Left renal cortex interstitium (tissue), 4 donors: ENCODE measurements at places on chromosomes 2 and 18.

DNA sequence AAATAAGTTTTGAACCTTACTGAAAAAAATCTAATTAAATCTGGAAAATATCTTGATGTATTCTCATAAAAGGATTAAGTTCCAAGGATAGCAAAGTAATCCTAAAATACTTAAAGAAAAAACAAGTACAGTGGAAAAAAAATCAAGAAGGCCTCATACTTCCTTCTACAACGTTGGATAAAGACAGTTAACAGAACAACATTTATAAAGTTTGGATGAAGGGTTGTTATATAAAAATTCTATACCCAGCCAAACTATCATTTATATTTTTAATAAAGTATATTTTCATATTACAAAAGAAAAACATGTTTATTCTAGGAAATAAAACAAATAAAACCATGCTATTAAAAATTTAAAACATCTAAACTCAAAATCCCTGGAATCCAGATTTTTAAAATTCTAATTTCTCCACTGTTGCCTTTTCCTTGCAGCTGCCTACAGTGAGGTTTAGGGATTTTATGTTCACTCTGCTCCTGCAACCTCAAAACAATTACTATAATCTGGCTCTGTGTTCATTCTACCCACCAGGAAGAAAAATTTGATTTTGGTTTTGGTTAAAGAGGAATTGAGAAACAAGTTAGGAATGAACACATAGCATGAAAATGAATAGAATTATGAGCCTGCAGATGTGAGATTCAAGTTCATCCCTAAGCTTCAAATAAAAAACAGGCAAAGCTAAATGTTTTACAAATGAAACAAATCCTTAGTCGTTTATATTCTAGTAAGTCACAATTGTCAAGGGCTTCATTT, 142.8 kb downstream of the LPIN1 start:
- no peak for DNase-seq

- DNase-seq = no peak
Measured at GRCh38 chr18:50006470-50007046, 188.4 kb downstream of the MYO5B start.

DNA sequence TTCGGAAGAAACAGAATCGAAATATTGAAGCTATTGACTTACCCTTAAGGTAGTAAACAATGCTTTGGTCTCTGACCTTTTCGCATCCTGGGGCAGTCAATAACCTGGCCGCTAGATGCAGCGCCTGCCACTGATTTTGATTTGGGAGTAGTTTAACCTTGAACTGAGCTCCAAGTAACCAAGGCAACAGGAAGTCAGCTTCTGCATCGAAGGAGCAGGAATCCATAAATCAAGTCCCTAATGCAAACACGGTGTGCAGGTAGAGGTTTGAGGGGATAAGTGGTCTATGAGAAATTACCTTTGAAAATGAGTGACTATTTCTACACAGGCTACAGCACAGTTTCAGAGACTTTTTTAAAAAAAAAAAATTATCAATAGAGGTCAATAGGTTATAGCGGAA, 353.5 kb downstream of the SETBP1 start:
- DNase-seq = no peak

- DNase-seq = peak; percentile 38
Measured at GRCh38 chr2:74876081-74876886, 42.4 kb downstream of the HK2 start.

DNA sequence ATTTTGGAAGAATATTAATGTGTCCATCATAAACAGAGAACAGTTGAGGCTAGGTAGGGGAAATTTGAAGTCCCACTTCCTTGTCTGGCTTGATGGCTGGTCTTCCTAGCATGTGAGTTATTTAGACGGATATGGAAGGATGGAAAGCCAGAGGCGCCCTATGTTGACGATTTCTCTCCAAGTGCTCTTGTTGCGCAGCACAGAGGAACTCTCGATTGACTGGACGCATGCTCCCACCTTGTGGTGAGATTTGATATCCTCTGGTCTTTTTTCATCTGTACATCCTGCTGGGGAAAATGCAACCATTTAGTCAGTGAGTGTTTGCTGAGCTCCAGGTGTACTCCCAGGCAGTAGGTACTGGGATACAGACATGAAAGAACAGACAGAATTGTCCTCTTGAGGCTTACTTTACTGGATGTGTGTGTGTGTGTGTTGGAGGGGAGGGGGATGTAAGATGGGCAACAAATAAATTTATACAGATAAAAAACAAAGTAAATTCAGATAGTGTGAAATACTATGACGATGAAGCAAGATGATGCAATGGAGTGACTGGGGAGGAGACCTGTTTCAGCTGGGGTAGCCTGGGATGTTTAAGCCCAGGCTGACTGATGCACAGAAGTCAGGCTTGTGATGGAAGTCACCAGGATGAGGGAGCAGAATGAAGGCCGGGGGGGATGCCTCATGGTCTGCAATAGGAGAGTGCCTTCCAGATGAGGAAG, 137.2 kb downstream of the TRIM43 start:
- no peak for DNase-seq

DNA sequence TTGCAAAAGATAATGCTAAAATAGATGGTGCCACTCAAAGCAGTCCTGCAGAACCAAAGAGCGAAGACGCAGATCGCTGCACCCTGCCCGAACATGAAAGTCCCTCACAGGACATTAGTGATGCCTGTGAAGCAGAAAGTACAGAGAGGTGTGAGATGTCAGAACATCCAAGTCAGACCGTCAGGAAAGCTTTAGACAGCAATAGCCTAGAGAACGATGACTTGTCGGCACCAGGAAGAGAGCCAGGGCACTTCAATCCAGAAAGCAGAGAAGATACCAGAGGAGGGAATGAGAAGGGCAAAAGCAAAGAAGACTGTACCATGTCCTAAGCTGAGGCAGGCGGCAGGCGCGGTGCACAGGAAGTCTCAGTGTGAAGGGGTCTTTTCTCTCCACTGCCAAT, 34.8 kb upstream of the RBM44 start:
- no peak for DNase-seq

- no peak for DNase-seq
Measured at GRCh38 chr18:13317801-13318200, 99.2 kb downstream of the LDLRAD4 start.

- DNase-seq = no peak
Measured at GRCh38 chr2:119490106-119490505, 34.2 kb downstream of the SCTR start.

- no peak for DNase-seq
Measured at GRCh38 chr18:48688961-48689360, 150.1 kb downstream of the CTIF start.

- no peak for DNase-seq
Measured at GRCh38 chr18:58272779-58273435, 228.9 kb downstream of the NEDD4L start.

DNA sequence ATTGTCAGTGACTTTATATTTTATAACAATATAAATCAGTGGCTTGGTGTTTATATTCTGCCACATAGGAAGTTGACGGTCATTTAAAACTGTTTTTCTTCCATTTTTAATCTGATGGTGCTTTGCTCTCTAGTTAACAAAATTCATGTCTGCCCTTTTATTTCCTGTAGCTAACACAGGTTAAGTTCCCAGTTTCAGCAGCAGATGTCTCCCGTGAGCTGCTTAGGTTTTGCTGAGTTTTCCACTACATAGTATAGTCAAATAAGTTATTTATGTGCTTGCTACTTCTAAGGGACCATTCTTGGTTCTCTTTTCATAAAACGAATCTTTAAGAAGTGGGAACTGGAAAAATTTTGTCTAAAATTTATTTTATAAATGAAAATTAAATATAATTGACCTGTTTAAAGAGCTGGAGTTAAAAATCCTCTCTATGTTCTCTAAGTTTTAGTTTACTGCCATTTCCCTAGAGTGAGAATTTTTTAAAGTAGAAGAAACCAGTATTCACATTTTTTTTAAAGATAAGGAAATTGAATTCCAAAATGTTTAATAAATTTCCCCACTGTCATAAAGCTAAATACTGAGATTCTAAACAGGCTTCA, 20.6 kb downstream of the HTR2B start:
- DNase-seq = no peak

DNA sequence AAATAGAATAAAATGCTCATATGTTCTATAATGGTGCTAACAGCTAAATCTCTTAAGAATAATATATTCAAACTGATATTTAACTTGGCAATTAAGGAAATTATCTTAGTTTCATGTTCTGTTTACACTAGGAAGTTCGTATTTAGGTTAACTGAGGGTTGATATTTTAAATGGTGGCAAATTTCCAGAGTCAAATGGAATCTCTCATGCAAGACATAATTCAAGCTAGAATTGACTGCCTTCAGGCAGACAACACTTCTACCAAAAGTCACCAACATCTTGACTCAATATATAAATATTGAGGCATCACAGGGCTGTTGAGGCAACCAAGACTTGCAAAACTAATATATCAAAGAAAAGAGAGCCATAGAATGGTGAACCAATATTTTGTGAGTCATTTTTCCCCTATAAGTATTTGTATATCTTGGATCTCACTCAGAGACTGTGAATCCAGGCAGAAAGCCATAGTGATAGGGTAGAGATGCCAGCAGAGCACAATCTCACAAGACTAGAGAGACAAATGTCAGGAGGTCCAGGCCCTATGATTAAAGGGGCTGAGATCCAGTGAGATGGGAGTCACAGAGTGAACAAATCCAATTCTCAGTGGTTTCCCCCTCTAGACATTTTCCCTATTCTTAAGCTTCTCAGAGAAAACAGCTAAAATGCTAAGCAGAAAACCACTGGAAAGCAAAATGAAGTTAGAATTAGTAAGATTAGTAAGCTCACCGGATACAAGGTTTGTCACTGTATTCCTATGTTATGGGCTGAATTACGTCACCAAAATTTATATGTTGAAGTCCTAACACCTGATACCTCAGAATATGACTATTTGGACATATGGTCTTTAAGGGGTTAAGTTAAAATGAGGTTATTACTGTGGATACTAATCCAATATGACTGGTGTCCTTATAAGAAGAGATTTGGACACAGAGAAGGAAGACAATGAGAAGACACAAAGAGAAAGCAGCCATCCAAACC, 358.2 kb upstream of the UBE2E3 start:
- DNase-seq = no peak

DNA sequence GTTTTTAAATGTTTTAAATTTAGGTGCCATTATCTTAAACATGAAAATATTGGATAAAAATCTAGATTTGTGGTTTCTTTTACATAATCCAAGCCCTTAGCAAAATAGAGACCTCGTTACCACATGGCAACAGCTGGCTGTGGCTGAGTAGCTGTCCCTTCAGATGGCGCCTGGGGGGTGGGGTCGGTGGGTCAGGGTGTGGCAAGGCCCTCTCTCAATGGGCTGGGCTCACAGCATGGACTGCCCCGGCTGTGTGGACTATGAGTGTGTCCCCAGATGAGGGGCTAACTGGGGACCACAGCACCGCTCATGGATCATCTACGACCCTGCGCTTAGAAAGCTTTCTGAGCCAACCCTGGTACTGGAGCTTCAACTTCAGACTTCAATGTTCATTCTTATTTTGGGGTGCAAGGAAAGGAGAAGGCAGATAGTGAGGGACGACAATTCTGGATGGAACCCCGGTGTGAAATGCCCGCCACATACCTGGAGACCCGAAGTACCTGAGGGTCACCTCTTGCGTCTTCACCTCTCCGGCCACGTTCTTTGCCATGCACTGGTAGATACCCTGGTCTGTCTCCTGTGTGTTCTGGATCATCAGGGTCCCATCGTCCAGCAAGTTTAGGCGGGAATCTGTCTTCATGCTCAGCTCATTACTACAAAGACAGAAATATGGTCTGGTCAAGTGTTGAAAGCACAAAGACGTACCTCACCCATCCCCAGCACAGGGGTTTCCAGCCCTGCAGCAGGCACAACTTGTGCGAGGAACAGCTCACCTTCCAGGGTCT, 71.0 kb downstream of the PXDN start:
- no peak for DNase-seq

GRCh38 chr2:170409164-170409535, 231.2 kb downstream of the MYO3B start:
- DNase-seq = peak; percentile 22

- DNase-seq = peak; percentile 55
Measured at GRCh38 chr18:31100436-31101182, 1.6 kb downstream of the DSC2 start.

DNA sequence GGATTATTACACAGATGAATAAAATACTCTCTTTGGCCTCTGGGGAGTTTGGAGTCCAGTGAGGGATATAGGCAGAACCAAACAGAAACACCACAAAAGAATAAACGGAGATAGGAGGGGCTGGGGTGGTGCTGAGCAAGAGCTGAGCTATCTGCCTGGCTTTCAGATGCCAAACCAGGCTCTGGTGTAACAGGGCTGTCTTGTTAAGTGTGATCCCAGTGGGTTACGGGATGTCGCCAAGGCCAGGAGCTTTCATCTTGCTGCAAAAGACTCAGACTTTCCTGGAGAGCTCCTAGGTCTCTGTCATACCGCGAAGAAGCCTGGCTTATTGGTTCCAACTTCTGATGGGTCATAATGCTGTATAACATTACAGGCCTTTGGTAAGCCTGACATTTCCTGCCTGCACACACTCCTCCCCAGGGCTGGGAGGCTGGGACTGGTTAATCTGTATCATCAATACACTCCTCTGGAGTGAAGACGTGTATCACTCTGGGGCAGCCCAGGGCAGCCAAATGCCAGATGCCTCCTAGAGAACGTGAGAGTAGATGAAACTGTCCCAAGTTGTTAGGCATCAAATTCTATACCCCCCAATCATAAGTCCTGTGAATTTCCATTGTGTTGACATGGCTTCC, 60.5 kb downstream of the STPG4 start:
- DNase-seq = no peak

- peak; percentile 41 for DNase-seq
Measured at GRCh38 chr2:212539072-212539880, 674 bp upstream of the ERBB4 start.

DNA sequence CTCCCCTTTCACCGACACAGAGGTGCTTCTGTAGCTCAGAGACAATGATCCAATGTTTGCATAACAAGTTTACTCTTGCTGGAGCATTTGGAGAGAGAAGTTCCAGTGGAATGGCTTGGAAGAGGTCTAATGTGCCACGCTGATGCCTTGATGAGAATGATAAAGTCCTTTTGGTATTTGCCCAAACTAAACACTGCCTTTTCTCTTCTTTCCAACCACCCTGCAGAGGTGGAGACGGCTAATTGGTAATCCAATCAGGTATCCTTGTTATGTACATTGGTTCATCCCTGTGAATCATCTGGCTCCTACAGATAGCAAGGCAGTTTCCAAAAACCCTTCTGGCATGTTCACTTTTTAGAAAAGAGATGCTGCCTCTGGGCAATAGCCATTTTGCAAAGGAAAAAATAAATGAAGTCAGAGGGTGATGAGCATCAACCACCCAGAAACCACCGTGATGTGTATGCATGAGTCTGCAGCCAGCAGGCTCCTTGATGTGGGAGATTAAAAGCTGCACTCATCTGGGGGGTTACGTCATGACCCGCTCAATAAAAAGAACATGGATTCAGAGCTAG, 40.6 kb downstream of the KIAA2012 start:
- DNase-seq = no peak

- no peak for DNase-seq
Measured at GRCh38 chr2:63465633-63466032, 122.6 kb downstream of the WDPCP start.
